ENCODE measurements at places on chromosomes 4 and X. TPM values are rescaled to one million over a fixed set of nuclear protein-coding genes. Genes with fewer than 3 reads are reported as not detected.

- no peak for DNase-seq
These were observed 12.1 kb downstream of the HAND2 start for GRCh38 chr4:173517781-173518424.

The SPANXC gene
- not detected for total RNA-seq

DNA sequence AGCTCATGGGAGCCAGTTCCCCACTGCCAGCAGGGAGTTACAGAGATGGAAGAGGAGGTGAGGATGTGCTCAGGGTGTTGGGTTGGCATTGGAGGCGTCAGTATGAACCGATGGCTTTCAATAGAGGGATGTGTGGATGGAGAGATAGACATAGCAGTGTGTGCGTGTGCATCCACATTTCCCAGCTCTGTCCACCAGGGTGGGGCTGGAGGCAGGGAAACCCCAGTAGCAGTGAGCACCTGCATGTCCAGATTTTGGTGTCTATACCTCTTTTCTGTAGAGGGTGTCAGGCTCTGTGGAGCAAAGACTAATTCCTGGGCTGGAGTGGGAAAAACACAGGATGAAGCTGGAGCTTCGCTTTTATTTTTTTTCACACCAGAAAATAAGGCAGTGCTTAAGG lies 37.2 kb upstream of the HGFAC start:
- DNase-seq: no peak

DNA sequence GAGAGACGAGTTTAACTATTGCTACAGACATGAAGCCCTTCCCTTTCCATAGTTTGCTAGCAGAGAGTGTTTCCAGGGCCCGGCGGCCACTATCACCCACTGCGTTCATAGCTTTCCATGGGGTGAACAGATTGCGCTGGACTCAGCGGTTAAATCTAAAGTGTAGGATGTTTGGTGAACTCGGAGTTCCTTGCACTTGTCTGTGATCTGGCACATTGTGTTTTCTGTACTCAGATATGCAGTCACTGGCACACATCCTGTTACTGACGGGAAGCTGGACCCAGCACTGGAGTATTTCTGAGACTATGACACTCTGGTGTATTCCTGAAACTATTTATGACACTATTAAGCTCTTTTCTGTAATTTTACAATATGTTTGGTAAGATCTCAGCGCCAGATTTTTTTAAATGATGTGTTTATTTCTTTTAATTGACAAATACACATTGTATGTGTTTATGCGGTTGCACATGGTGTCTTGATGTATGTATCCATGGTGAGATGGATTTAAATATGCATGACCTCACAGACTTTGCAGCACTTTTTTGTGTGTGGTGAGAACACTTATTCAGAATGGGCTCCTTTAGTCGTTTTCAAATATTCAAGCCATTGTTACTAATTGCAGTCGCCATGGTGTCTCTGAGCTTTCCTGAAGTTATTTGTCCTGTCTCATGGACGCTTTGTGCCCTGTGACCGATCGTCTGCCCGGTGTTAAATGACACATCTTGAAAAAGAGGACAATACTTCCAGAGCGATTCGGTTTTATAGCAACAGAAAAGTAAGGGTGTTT lies 14.1 kb downstream of the CD99 start:
- DNase-seq: peak; percentile 23

Data from lung (tissue), 17 donors.